G401 (cell line): ENCODE measurements at places on chromosomes 13 and 19.

DNA sequence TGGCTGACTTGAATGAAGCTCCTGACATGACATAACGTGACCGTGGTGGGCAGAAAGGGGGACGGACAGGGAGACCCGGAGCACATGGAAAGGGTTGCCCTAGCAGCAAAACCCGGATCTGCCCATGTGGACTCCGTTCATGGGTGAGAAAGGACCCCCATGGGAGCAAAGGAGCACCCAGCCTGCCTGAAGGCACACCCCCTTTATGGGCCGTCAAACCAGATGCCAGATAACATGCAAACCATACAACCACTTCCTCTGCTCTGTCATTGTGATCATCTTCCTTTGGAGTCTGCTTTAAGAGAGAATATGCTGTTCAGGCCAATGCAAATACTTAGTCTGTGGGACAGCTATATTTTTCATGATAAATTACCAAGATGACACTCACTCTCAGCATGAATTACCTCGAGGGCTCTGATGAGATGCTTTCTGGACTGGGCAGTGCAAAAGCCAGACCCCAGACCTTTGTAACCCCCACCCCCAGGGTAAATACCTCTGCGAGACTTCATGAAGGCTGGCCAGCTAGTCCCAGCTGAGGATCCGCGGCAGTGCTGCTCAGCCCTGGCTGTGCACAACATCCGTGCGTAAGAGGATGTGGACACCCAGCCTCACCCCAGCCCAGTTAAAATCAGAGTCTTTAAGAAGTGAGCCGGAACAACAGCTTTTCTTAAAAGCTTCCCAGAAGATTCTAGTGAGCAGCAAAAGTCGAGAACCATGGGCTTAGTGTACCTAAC lies 126.6 kb downstream of the USP12 start:
- DNase-seq, result no peak

GRCh38 chr13:65937251-65937650 lies 1292.9 kb downstream of the PCDH9 start:
- DNase-seq, result no peak

DNA sequence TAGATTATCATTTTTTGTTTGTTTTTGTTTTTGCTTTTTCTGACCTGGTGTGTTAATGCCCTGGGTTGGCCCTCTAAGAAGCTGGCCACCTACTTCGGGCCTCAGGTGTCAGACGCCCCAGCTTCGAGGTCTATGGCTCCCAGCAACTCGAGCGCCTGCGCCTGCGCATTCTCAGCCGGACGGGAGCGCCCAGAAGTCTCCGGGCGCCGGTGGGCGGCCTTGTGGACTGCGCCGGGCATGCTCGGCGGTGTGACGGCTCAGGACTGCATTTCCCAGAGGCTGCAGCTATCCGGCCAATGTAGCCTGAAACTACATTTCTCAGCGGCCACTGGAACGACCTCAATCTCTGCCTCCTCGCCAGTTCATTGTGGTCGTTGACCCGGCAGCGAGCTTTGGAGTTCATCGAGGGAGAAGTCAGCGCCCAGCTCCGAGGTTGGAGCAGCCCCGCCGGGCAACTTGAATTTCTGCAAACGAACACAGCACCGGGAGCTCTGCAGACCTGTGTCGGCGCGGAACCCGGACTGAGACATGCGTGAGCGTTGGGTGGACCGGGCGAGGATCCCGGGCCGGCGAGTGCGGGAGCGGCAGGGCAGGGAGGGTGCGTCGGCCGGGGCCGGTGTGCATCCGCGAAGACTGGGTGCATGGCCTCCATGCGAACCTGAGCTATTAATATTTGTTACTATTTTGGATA lies at the start of gene ZNF30:
Gene ZNF30 (plus strand): TSS at position 219 of the 691 bp plus-strand sequence. CDS start 3,045 bp downstream, outside the sequence.
- DNase-seq, result peak; percentile 94

GRCh38 chr19:39403331-39404312 lies 3.0 kb upstream of the ZFP36 start:
- DNase-seq, result peak; percentile 72

DNA sequence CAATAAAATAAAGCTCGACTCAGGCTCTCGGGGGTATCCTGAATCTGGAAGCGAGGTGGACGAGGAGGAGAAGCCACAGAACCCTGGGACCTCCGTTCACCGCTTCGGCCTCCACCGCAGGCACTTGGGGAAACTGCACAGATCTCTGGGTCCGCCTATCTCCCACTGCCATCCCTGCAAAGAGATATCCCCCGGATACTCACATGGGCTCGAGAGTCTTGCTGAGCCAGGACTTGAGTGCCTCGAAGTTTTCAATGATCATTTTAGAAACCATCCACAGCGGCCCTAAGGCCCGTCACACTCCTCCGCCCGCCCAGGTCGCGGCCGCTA lies 589 bp downstream of the RBM26 start:
- no peak for DNase-seq

DNA sequence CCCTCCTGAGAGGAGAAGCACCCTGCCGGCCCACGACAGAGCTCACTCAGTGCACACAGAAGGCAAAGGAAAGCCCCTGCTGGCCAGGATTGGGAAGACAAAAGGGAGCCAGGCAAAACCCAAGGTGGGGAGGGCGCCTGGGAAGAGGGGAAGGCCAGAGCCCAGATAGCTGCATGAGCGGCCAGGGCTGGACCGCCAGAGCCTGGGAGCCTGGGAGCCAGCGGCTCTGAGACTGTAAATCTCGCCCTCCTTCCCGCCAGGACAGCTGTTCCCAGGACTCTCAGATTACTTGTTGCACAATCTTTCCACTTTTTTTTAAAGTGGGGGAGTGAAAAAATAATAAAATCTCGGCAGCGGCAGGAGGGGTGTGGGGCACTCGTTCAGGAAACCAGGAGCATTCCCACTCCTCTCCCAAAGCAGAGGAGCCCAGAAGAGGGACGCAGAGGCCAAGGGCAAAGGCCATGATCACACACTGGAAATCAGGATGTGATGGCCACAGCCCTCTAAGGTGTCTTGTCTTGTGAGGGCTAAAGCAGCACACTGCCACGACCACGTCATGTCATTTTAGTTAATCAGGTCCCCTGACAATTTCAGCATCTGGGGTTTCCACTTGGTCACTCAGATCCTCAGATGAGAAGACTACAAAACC lies 19.6 kb upstream of the EPHX3 start:
- DNase-seq, result peak; percentile 53

DNA sequence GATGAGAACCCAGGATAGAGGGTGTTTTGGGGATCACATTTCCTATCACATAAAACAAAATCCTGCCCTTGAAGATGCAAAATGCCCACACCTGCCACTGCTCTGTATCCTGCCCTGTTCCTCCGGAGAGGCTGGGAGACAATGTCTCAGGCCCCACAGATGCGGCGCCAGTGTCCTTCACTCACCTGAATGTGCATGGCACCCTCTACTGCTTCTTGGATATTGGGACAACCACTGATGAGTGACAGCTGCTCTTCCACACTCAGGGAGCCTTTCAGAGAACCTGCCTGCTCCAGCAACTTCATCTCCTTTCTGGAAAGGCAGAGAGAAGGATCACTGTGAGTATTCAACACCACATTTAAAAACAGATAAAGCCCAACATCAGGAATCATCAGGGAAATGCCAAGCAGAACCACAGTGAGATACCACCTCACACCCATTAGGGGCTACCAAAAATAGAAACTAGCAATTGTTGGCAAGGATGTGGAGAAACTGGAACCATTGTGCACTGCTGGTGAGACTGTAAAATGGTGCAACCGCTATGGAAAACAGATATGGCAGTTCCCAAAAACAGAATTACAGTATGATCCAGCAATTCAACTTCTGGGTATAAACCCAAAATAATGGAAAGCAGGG lies 36.4 kb downstream of the CRYL1 start:
- DNase-seq, result no peak

DNA sequence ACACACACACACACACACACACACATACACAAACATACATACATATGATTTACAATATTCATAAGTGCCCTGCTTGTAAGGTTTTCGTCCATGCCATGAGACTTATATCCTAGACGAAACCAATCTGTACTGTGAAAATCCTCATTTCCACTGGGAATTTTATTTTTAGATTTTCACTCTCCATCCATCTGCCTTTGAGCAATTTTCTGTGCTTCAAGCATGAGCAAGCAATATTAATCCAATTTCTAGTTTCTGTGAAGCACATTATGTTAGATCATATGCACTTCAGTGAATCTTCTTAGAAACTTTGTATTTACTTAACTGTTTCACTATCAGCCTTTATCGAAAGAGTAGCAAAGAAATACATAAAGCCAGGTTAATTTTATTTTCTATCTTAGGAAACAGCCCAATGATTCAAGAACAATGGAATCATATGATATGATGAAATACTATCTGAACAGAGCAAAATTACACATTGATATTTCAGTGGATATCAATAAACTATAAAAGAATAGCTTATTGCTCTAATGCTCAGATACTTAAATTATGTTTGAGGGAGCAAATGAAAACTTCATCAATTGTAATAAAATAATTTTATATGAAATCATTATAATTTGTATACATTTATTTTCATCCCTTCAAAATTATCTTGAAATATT lies 1100.7 kb upstream of the MIR17HG start:
- no peak for DNase-seq

- DNase-seq, result no peak
These were observed 135.7 kb downstream of the LMO7 start for GRCh38 chr13:75771818-75772217.

- no peak for DNase-seq
These were observed 19.3 kb downstream of the SAFB start for GRCh38 chr19:5642204-5642603.

DNA sequence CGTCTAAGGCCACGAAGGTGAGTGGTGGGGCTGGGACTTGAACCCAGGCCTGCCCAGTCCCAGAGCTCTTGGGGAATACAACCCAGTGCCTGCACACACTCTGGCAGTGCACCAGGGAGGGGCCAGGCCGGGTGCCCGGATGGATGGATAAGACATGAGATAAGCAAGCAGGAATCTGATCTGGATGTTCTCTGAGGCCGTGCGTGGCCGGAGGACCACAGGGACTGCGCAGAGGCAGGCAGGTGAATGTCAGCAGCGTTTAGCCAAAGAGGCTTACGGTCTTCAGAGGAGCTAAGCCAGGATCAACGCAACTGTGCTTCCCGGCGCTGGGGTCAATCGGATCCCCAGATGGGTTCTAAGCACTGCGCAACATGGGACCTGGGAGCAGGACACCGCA lies 1.5 kb downstream of the ZNF787 start:
- DNase-seq, result no peak

DNA sequence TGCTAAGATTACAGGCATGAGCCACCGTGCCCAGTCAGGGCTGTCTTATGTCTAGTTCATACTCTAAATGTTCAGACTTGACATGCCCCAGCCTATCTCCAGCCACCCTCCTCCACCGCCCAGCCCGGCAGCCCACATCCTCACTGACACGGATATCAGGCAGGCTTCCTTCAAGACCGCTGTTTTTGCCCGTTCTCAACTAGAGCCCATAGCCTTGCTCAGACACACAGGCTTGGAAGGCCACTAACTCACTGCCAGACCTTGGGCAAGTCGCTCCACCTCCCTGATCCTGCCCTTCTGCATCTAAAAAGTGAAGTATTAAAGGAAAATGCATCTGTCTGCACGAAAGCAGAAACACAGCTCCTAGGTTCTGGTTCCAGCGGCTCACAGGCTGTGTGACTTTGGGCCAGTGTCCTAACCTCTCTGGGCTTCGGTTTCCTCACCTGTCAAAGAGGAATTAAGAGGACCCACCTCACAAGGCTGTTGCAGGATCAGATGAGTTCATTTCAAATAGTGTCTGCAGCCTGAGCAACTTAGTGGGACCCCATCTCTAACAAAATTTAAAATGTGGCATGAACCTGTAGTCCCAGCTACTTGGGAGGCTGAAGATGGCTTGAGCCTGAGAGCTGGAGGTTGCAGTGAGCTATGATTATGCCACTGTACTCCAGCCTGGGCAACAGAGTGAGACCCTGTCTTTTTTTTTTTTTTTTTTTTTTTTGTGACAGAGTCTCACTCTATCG lies 14.5 kb upstream of the CERS4 start:
- DNase-seq, result no peak

GRCh38 chr19:15843203-15843893 lies 27.9 kb upstream of the OR10H1 start:
- DNase-seq, result no peak

DNA sequence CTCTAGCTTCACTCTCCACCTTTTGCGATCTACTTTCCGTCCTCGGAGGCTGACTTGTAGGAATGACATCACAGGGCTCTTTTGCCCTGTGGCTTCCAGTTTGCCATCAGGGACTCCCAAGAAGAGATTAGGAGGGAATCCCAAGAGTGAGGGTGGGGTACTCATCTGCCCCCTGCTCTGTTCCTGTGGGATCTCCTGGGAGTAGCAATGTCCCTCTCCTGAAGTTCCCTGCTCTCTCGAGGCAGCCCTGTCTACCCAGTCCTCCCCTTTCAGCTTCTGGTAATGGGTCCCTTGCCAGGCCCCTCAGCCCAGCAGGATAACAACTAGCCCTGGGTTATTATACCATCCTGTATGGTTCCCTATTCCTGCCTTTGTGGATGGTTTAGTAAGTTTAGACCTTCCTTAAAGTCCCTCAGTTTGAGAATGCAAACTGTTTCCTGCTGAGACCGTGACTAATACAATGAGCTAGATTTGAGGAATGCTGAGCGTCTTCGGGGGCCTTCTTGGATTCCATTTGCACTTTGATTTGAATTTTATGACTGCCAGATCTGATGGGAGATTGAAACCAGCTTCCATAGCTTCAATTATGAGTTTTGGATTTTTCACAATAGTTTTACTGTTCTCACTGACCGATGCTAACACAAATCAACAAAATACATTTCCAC lies 73.7 kb upstream of the IPO5 start:
- no peak for DNase-seq

- no peak for DNase-seq
These were observed 2539.0 kb upstream of the PCDH20 start for GRCh38 chr13:63954683-63955082.

DNA sequence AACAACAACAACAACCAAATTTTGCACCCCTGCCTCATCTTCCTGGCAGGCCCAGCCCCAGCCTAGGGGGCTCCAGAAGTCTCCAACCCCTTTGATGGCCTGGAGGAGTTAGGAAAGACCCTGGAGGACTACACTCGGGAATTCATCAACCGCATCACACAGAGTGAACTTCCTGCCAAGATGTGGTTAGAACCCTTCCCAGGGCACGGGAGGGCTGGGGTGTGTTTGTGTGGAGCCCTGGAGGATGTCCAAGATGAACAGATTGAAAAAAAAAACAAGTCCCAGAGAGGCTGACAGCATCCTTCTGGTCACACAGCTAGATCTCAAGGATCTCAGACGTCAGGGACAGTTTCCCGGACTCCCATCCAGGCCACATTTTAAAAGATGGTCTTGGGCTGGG lies 13.3 kb downstream of the APOC1 start:
- no peak for DNase-seq

DNA sequence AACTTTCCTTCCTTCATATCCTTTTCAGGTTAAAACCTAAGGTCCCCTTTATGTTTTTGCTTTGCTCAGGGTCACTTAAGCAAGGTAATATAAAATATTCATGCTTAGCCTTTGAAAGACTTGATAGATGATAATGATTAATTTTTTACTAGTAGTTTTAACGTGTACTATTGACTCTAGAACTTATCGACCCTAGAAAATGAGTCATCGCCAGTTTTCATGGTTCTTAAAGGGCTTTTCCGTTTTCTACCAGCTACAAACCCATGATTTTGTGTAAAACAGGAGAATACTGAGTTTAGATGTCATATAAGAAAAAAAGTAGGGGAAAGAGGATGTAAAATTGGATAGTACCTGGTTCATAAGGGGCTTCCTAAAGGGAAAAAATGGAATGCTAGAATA lies 75.7 kb downstream of the DHRS12 start:
- DNase-seq, result no peak

- no peak for DNase-seq
These were observed 223.8 kb downstream of the MAB21L1 start for GRCh38 chr13:35252536-35253205.

- peak; percentile 72 for DNase-seq
These were observed 34.2 kb downstream of the TDRD3 start for GRCh38 chr13:60431108-60431700.
